ENCODE measurements at places on chromosomes 7 and 10.

- no peak for DNase-seq
These were observed 47.8 kb upstream of the SLF2 start for GRCh38 chr10:100864978-100865377.

DNA sequence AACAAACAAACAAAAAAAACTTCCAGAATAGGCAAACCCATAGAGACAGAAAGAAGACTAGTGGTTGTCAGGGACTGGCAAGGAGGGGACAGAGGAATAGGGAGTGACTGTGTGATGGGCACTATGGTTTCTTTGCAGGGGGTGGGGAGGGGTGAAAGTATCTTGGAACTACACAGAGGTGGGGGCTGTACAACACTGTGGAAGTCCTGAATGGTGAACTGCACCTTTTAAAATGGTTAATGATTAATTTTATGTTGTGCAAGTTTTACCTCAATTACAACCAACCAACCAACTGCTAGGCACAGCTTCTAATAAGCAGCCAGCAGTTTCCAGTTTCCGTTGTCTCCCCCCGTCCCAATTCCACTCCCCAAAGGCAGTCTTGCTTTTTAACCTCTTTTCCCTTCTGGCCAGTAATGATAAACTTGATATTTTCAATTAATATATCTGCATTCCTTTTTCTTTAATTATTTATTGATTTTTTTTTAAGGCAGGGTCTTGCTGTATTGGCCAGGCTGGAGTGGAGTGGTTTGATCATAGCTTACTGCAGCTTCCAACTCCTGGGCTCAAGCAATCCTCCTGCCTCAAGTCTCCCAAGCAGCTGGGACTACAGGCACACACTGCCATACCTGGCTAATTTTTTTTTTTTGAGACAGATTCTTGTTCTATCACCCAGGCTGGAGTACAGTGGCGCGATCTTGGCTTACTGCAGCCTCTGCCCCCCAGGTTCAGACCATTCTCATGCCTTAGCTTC is 46.8 kb downstream of the HIP1 start:
- no peak for DNase-seq

- no peak for DNase-seq
These were observed 124.1 kb downstream of the TSPAN12 start for GRCh38 chr7:120733835-120734234.

DNA sequence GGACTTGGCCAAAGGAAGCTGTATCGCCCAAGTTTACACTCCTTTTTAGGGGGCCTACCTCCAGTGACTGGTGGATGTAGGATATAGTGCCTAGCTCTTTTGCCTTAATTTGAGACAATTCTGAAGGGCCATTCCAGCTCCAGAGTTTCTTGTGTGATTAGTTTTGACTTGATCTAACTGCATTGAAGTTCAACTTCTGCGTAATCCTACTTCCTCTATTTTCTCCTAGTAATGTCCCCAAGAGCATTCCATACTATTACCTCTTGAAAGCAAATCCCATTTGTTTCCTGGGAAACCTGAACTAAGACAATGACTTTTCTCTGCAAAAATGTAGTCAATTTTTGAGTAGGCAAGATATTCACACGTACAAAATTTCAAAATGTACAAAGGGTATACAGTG is 4.7 kb upstream of the H2AZ2 start:
- no peak for DNase-seq

DNA sequence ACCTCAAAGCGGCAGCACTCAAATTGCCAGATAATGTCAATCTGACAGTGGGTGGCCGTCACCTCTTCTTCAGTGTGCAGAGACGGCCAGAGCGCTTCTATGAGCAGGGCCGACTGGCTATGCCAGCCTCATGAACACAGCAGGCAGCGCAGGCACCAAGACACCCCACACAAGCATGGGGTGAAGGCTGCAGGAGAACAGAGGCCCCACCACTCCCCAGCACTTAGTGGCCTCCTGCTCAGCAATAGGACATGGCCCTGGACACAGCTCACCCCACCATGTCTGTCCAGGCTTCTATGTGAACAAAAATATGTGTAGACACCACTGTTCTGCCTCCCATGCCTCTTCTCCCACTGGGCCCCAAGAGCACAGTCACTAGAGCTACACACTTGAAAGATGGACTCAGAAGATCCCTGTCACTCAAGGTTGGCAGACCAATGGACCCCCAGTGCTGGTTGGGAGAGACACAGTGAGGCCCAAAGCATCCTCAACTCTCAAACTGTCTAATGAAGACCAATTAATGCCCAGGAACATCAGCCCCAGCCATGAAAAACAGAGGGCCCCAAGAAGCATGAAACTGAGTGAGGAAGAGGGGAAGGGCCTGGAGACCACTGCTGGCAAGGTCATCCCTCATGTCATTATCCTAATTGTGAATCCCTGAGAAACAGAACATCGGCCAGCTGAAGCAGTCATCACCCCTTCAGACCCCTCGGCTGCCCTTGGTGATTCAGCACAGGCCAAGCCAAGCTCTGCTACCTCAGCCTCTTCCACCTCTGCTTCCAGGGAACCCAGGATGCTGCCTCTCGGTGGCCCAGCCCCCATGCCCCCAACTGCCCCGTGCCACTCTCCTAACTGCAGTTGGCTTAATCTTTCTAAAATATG is 77.7 kb downstream of the GRID1 start:
- DNase-seq = no peak

GRCh38 chr7:146216396-146217041 is 99.9 kb downstream of the CNTNAP2 start:
- DNase-seq = no peak

- DNase-seq = peak; percentile 81
These were observed at the start of gene MXI1 for GRCh38 chr10:110207011-110207804. MXI1 (plus strand) TSS chr10:110207605; CDS start chr10:110207809, 204 bp downstream.

- peak; percentile 57 for DNase-seq
These were observed 220.5 kb upstream of the ETV1 start for GRCh38 chr7:14209896-14210484.

DNA sequence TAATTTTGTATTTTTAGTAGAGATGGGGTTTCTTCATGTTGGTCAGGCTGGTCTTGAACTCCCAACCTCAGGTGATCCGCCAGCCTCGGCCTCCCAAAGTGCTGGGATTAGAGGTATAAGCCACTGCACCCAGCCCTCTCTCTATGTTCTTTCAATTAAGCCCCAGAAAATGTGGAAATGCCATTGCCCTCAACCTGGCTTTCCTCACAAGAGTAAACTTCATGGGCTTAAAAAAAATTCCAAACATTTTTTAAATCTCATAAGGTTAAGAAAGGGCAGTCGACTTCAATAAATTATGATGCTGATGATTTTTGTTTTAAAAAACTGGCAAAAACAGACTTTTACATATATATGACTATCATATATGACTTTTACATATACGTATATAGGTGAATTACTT is 107.6 kb downstream of the TES start:
- no peak for DNase-seq

DNA sequence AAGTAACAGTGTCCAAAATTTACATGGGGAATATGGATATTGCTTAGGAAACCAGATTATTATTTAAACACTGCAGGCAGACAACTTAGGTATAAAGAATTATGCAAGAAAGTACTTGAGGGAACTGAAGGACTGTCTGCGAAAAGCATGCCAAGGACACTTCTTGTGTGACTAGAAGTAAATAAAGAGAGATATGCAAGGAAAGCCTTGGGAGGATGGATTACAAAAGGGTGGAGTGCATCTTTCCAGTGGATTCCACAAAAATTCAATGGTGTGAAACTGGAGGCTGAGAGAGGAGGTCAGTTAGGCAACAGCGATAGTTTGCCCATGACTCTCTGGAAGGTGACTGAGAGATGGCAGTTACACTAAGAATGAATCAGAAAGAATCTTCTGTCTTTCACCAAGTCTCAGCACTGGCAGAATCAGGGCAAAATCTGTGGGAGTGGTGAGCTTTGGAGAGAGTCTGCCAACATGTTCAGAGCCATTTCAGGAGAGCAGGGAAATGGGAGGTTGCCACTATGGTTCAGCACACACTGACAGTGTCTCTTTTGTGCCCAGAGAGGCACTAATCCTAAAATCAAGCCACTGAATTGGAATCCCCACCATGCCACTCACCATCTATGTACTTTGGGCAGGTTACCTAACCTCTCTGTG is 331.6 kb downstream of the BMPER start:
- DNase-seq = no peak

- no peak for DNase-seq
These were observed 610.5 kb upstream of the PFKP start for GRCh38 chr10:2456834-2457233.

DNA sequence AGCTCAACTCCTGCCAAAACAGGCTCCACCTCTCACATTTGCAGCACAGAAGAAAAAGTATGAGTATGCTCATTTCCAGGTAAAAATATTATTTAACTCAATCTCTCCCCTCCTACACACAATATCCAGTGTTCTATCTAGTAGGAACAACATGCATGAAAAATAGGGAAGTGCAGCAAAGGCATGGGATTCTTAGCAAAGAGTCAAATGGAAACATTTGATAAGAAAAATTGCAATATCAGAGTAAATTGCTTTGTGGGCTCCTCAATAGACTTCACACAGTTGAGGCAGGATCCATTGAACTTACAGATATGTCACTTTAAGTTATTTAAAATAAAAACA is 150.9 kb downstream of the ANK3 start:
- DNase-seq = no peak

DNA sequence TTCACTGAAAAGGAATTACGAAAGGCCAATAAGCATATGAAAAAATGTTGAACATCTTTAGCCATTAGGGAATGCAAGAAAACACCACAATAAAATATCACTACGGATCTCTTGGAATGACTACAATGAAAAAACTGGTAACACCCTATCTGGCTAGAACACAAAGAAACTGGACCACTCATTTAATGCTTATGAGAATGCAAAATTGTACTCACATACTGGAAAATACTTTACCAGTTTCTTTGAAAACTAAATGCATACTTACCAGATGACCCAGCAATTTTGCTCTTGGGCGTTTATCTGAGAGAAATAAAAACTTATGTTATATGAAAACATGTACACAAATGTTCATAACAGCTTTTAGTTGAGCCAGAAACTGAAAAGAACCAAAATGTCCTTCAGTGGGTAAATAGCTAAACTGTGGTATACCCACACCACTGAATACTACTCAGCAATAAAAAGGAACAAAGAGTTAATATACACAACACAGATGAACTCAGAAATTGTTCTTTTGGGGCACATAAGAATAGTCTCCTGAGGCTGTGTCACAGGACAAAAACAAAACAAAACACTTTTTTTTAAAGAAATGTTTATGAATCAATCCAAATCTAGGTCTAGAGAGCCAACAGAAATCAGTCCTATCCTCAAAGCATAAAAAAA is 23.5 kb downstream of the CNOT4 start:
- no peak for DNase-seq

DNA sequence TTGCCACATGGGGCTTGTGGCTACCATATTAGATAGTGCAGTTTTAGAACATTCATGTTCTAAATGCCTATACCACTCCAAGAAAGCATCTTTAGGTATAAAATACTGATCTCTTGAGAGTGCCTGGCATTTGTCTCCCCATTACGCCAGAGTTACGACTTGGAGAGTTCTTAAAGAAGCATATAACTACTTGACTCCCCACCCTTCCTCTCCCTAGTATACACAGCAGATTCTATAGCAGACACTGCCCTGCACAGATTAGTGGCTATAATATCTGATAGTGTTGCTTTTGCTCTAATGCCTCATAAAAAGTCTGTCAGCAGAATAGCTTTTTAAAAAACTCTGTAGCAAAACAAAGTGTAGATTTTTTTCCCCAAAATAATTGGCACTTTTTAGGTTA is 90.8 kb downstream of the ZMYND11 start:
- no peak for DNase-seq

DNA sequence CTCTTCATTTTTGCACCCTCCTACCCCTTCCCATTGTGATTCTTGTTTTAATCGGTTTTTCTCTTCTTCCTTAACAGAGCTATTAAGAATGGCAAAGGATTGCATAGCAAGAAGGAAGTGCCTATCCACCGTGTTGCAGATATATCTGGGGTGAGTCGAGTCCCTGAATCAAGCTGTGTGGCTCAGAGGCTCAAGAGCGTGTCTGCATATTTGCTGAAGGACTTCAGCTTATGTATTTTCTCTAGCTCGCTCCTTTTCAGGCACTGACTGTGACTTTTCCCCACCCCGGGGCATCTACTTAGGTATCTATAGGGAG is 126.6 kb downstream of the LRRC4 start:
- DNase-seq = no peak

GRCh38 chr7:132492823-132493445 is 83.3 kb downstream of the PLXNA4 start:
- no peak for DNase-seq

GRCh38 chr7:42174391-42174912 is 62.6 kb downstream of the GLI3 start:
- DNase-seq = no peak

GRCh38 chr10:12785415-12785831 is 216.1 kb downstream of the CCDC3 start:
- DNase-seq = no peak

- DNase-seq = peak; percentile 14
These were observed 227.4 kb downstream of the GRID1 start for GRCh38 chr10:86139066-86139657.

- no peak for DNase-seq
These were observed 55.7 kb upstream of the TM9SF3 start for GRCh38 chr10:96642530-96642929.

GRCh38 chr10:58956926-58957325 is 219.5 kb upstream of the PHYHIPL start:
- DNase-seq = no peak

GRCh38 chr10:86377797-86378146 is 11.2 kb upstream of the GRID1 start:
- DNase-seq = no peak

- no peak for DNase-seq
These were observed 30.5 kb upstream of the BHLHA15 start for GRCh38 chr7:98180751-98181150.

- DNase-seq = peak; percentile 70
These were observed 29.0 kb upstream of the WDFY4 start for GRCh38 chr10:48655411-48656240.

GRCh38 chr7:87599336-87599735 is 1.3 kb downstream of the ABCB1 start:
- DNase-seq = no peak

Measured in NCI-H146 (cell line).